ENCODE measurements at places on chromosomes 7 and 10.

DNA sequence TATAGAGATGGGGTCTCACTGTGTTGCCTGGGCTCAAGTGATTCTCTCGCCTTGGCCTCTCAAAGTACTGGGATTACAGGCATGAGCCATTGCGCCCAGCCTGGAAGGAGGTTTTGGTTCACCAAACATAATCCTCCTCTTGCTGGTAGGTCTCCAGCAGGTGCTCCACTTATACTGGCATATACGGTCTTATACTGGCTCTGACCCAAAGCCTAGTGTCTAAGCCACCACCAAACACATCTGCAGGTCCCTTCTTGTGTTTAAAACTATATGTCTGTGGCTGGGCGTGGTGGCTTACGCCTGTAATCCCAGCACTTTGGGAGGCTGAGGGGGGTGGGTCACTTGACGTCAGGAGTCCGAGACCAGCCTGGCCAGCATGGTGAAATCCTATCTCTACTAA lies 5.4 kb downstream of the MBLAC1 start:
- no peak for DNase-seq

GRCh38 chr10:88457660-88458059 lies 125.5 kb downstream of the RNLS start:
- no peak for DNase-seq

GRCh38 chr7:151379193-151379520 lies 30.7 kb downstream of the WDR86 start:
- no peak for DNase-seq

DNA sequence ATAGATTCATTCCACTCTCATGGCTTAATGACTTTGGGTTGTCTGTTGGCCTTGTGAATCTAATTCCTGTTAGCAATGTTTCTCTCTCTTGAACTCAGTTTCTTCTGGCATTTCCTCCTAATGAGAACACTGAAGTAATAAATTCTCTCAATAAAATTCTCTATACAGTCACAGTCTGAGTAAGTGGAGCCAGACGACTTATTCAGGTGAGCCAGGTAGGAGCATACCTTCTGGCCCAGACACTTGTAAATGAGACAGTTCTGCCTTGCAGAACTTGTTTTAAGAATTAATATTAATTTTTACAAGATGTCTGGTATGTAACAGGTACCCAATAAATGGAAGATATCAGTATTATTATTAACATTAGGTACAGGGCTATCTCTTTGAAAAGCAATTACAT lies 28.6 kb upstream of the AGR2 start:
- DNase-seq = no peak

DNA sequence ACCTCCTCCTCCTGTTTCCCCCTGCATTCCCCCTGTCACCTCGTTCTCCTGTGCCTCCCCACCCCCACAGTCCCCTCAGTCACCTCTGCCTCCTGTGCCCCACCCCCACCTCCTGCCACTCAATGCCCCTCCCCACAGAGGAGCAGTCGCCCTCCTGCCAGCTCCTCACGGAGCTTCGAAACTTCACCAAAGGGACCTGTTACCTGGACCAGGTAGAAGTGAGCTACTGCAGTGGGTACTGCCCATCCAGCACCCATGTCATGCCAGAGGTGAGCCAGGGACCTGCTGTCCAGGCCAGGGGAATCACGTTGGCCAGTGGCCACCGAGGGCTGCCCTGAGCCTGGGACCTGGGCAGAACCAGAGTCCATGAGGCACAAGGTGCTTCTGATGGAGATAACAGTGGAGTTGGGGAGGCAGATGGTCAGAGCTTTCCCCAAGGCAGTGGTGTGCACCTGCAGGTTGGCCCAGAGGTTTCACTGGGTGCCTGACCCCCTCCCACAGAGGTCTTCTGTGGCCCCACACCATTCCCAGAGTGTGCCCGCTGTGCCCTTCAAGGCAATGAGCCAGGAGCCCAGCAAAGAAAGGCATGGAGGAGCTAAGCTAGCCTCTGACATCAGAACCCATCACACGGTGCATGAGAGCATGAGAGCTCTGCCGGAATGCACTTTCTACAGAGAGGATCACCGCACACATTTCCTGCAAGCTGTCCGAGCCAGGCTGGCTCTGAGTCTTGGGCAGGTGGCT lies 7.0 kb upstream of the ZNF862 start:
- no peak for DNase-seq

DNA sequence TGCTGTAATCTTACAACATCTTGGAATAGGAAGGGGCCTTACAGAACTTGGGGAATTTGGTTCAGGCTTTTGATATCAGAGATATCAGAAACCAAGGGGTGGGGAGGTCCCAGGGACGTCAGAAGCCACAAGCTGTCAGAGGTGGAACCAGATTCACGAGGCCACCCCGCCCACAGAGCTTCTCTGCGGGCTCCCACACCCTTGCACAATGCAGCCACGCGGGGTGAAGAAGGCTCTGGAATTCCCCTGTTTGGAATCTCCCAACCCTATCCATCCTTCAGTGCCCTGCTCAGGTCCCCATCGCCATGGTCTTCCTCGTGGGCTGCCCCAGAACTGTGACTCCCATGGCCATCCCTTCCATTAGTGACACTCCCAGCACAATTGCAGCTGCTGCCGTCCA lies 247.1 kb upstream of the SHH start:
- no peak for DNase-seq

DNA sequence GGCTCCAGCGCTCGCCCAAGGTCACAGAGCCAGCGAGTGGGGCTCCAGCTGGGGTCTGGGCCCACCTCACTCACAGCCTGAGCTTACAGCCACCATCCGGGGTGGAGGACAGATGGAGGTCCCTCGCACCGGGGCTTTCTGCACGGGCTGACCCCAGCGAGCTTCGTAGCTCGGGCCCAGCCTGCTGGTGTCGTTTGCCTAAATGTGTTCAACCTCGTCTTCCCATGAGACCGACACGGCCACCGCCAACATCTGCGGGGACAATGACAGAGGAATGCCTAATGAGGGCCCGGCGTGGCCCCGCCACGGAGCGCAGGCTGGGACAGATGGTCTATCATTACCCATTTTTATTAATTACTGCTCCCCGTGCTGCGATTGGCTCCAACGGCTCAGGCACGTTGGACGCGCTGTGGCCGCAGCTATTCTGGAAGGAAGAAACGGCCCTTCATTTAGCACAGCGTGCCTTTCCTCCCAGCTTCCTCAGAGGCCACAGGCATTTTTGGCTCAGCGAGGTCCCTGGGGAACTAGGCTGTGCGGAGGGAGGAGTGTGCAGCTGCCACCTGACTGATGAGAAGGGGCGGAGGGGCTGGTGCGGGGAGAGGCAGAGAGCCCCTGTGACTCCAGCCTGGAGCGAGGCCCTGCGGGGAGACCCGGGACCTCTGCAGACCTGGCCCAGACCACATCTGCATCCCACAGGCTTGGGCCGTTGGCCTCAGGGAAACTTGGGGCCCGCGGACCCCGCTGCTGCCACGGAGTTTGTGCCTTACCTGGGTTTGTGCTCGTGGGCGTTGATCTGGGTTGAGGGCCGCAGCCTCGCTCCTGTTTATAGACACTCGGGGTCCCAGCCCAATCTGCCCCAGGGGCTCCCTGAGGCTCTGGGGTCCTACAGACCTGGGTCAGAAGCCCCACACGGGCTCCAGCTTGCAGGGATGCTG lies 22.9 kb upstream of the ELFN1 start:
- no peak for DNase-seq

DNA sequence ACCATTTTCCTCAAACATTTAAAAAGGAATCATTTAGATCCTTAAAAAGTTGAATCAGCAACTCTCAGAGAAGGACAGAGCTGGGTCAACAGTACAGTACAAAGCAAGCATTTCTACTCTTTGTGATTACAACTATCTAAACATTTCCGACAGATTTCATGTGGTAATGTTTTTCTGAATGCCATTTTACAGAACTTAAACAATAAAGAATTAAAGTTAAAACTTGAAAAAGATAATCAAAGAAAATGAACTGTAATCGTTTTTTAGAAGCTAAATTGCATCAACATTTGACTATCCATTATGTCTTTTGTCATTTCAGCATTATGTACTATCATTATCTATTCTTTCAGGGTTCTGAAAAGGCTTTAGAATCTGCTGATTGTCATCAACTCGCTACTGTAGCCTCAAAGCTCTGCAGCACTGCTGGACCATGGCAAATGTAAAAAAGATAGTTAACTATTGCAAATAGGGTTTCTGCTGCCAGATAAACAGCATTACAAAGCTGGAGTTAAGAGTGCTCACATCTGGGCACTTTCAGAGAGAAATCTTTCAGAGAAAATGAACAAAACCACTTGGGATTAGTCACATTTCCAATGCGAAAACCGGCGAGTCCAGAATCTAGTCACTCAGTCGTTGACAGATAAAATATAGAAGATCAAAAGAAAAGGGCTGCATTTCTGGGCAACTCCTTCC lies 160.4 kb upstream of the LAMB4 start:
- no peak for DNase-seq

DNA sequence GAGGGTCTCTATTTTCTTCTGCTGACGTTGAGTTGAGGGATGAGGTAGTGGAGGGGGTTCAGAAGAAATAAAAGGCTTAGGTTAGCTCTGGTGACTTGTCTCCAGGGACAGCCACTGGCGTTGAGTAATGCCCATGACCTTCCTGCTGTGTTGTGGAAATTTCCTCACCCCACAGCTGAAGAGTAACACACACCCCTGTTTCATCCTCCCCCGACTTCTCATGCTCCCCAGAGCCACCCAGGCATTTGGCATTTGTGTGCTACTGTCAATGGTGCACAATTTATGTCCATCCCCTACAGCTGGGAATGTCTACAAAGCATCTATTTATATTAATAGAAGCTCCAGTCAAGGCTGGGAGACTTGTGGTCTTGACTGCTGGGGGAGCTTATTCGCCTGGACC lies 4.7 kb upstream of the TMEM72 start:
- DNase-seq = no peak

DNA sequence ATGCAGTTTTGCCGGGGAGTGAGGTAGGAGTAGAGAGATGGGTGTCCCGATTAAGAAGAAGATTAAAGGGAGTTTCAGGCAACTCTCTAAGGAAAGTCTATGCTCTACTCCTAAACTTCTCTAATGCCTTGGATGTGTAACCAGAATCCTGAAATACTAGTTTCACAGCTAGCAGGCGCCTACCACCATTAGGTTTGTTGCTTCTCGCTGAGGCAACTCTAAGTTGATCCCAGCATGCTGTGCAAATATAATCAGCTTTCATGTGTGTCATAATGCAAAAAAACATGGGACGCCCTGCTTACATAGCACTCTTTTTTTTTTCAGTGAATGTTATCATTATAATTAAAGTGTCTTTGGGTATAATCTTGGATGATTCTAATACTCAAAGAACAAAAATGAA lies 50.4 kb upstream of the FAM3C start:
- DNase-seq = no peak

GRCh38 chr10:121965996-121966395 lies 9.0 kb downstream of the NSMCE4A start:
- no peak for DNase-seq

GRCh38 chr10:43781480-43782361 lies 133.0 kb upstream of the ZNF32 start:
- DNase-seq = no peak

GRCh38 chr7:91995391-91996105 lies 54.9 kb downstream of the AKAP9 start:
- no peak for DNase-seq

DNA sequence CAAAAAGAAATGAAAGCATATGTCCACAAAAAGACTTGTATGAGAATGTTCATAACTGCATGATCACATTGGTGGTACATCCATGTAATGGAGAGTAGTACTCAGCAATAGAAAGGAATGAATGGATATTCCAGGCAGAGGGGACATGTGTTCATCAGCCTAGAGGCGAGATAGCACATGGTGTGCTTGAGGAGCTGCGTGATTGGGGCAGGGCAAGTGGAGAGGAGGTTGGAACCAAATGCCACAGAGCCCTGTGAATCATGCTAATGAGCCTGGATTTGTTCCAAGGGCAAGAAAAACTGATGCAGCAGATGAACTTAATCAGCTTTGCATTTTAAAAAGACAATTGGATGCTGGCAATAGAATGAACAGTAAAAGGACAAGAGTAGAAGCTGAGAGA lies 73.3 kb downstream of the C10orf90 start:
- no peak for DNase-seq

- no peak for DNase-seq
Observed at GRCh38 chr10:8502573-8502972, 448.1 kb downstream of the GATA3 start.

DNA sequence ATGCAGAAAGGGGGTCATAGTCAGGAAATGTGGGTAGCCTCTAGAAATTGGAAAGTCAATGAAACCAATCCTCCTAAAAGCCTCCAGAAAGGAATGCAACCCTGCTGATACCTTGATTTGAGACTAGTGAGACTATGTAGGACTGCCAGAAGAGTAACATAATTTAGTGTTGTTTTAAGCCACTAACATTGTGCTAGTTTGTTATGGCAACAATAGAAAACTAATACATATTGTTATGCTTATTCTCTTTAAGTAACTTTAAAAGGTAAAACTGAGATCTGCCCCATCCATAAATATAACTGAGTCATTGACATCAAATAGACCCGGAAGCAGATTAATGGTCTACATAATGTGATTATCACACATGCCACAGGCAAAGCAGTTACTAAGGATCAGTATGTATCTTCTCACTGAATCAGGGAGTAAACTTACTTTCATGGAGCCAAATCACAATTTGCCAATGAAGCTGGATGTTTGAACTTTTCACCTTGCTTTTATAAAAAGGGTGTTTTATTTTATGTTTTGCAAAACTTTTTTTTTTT lies 146.4 kb upstream of the TMEM106B start:
- DNase-seq = no peak

GRCh38 chr10:98587156-98587837 lies 140.6 kb upstream of the HPS1 start:
- no peak for DNase-seq

GRCh38 chr10:11581213-11581612 lies 30.2 kb downstream of the USP6NL start:
- DNase-seq = no peak

DNA sequence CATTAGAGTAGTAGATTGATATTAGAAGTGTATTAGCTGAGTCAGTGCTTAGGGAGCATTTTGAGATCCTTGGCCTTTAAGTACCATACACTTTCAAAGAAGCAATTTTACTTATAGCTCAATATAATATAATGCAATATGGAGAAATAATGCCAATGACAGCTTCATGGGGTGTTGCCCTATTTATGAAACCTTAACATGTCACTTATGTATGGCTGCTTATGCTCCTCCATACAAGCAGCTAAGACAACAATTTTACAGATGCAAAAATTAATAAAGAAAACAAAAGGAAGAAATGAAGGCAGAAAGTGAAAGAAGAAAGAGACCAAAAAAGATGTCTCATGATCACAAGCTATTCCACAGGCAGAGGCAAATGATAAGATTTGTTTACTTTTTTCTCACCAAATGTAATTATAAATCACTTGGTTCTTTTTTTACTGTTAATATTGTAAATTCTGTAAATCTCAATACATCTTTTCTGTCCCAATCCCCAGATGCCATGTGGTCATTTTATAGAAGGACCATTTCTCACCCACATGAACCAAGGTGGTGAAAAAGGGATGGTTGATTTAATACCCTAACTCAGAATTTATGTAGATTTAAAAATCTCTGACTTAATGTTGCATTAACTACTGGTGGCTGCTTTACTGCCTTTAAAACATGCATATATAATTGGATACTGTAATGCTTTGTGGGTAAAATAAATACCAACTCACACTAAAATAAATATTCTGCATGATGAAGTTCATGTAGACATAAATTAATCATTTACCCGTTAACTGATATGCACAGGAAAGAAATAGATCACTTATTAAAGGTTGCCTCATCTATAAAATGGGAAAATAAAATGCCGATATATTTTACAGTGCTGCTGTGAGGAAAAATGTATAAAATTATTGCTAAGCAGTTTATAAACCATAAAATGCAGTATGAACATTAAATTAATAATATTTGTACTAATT lies 33.5 kb upstream of the RHOBTB1 start:
- DNase-seq = no peak

- DNase-seq = no peak
Observed at GRCh38 chr7:73387221-73387828, 46.3 kb upstream of the FZD9 start.

- no peak for DNase-seq
Observed at GRCh38 chr10:75019370-75019769, 92.1 kb upstream of the SAMD8 start.

Data from activated CD4-positive, alpha-beta T cell treated with anti-CD3 and anti-CD28 coated beads for 1 hour (primary cell).